ENCODE measurements at places on chromosomes 13 and 19. TPM values are rescaled to one million over a fixed set of nuclear protein-coding genes. Genes with fewer than 3 reads are reported as not detected.

DNA sequence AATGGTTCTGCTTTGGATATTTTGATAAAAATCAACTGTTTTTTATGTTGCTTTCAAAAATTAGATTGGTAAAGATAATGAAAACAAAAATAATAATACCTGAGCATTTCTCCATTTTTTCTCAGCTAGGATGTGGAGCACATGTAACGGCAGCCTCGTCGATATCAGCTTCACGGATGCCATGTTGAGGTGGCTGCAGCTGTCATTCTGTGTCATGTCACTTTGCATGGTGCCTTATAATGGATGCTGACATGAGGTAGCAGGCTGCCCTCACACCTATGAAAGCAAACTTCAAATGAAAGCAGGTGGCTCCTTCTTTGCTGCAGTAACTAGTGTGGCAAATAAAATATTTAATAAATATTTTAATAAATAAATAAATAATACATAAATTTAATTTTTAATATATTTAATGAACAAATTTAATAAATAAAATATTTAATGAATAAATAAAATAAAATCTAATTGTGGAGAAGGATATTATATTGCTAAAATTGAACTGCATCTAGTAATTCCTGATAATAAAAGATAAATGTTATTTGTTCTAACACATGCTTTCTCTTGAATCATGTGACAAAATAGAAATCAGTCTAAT lies 955.7 kb upstream of the SLC10A2 start:
- no peak for DNase-seq

- DNase-seq = no peak
Measured at GRCh38 chr13:37385248-37385647, 213.3 kb downstream of the POSTN start.

DNA sequence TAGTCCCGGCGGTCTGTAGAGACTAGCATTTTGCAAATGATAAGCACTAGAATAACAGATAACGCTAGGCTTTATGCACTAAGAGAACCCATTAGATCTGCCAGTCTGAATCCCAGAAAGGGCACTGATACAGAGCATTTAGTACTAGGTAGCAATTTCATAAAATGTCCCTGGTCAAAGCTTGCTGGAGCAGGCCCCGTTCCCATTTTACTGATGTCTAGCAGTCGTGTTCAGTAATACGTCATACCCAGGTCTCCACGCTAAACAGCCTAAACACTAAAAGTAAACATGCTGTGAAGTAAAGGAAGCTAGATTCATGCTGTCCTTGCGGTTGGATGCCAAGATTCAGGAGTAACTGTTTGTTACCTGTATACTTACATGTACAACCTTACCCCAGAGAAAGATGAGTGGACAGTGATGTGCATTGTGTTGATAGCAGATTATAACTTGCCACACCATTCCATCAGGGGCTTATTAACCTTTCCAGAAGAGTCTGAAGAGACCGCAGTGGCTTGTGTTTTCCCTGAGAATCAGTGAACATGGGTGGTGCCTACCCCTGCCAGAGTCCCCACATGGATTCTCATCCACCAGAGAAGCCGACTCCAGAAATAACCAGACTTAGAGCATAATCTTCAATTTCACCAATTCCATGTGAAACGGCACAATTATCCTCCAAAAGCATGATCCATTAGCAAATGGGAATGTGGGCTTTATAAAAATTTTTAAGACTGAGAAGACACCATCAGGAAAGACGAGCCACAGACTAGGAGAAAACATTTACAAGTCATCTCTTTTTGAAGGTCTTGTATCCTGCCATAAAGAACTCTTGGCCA lies 3.4 kb upstream of the RPS11 start:
- no peak for DNase-seq

- no peak for DNase-seq
Measured at GRCh38 chr13:64041296-64041695, 2625.6 kb upstream of the PCDH20 start.

GRCh38 chr19:58352760-58353671 lies at the start of gene A1BG:
Gene A1BG, minus strand, starts transcription at chr19:58353492. Its CDS starts 55 bp downstream, at chr19:58353437.
- no peak for DNase-seq

DNA sequence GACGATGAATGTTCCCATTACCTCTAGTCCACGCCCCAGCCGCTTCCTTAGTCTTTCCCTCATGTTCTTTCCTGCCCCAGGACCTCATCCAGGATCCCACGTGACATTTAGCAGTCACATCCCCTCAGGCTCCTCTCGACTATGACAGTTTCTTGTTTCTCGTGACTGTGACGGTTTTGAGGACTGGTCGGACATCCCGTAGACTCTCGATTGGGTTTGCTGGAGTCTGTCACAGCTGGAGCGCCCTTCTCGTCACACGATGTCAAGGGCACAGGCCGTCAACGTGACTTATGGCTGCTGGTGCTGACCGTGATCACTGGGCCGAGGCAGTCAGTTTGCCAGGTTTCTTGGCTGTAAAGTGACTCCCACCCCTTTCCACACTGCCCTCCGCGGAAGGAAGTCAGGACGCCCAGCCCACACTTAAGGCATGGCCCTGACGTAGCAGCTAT lies 22.8 kb downstream of the ELAVL1 start:
- DNase-seq = no peak

EPS8L1 gene
- 180 TPM for total RNA-seq

FAM216B gene
- total RNA-seq = not detected

PRX gene
- total RNA-seq = 3.2 TPM

ZNF878 gene
- 0.49 TPM for total RNA-seq
